CD4-positive, alpha-beta T cell treated with Interleukin-2 at 100 ng/mL for 4 hours (primary cell): ENCODE measurements at places on chromosomes 2 and 18.

DNA sequence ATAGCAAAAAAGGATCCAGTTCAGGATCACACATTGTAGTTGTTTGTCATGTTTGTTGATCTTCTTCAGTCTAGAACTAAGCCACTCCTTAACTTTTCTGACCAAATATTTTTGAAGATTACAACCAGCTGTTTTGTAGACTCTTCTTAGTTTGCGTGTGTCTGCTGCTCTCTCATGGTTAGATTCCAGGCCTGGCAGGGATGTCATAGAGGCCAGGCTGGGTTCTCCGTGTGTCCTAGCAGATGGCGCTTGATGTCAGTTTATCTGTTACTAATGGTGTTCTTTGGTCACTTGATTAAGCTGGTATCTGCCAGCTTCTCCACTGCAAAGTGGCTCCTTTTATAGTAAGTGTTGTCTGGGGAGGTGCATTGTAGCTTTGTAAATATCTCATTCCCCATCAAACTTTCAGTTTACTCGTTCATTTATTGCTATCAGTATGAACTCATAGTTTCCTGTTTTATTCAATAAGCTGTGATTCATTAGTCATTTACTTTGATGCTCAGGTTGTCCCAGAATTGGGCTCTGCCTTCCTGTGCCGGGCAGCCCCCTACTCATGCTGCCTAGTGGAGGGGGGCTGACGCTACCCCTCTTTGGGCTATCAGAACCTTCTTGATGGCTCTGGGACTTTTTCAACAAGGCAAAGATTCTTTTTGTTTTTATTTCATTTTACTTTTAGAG, 42.1 kb downstream of the GRHL1 start:
- no peak for DNase-seq

DNA sequence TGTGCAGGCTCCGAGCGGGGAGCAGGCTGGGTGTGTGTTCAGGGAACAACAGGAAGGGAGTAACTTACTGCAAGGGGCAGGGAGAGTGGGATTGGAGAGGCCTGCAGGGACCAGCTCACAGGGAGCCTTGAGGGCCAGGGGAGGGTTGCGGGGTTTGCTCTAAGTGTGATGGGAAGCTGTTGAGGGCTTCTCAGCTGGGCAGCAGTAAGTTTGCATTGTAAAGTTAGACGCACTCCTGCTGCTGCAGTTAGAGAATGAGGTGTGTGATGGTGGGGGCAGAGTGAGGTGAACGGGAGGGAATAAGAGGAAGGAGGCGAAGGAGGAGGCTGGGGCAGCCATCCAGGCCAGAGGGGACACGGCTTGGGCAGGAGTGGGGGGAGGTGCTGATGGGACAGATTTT, 53.4 kb downstream of the BOLA3 start:
- no peak for DNase-seq

DNA sequence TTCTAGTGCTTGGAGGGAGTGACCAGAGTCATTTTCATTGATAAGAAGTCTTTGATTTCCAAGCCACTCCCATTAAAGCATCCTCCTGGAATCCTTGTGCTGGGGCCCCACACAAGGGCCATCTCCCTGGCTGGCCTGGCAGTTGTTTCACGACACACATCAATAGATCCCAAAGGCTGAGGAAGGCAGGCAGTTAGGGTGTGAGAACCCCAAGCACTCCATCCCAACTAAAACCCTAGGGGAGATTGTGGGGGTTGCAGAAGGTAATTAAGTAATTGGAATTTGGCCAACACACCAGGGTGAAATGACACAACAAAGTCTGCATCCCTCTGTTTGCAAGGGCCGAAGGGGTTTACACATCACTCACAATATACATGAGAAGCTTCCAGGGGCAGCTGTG, 578.1 kb upstream of the SYT4 start:
- no peak for DNase-seq

GRCh38 chr2:127485051-127485693, 41.1 kb downstream of the IWS1 start:
- no peak for DNase-seq

- no peak for DNase-seq
Observed at GRCh38 chr2:160207271-160207670, 7.2 kb upstream of the ITGB6 start.

- DNase-seq: no peak
Observed at GRCh38 chr18:46727177-46727576, 29.7 kb downstream of the ST8SIA5 start.
